Amygdala (tissue), 56 donors: ENCODE measurements at places on chromosomes 3 and 15.

DNA sequence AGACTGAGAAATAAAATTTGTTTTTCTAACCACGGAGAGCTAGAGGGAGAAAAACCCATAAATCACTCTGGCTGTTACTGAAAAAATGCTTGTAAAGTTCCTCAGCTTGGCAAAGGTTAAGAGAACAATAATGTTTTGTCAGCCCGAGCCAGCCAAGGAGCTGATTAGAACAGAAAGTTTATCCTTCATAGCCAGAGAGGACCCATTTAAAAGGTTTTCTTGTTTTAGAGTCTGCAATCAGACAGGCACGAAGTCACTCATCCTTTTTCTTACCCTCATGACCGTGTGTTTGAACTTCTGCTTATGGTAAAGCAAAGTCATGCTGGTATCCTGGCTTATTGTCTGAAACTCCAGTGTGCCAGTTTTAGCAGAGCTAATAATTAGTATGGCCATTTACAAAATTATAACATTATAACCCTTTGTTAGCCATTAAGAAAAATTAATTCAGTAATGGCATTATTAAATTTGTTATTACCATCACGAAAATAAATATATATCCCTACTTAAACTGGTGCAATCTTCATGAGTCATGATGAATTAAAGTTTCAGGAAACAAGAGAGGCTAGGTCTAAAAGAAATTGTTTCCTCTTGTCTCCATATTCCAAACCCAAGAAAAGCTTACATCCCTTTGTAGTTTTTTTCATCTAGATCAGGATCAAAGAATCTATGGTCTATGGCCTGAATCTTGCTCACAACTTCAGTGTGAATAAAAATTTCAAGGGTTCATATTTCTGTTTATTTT, 13.5 kb upstream of the STXBP5L start:
- no peak for DNase-seq

DNA sequence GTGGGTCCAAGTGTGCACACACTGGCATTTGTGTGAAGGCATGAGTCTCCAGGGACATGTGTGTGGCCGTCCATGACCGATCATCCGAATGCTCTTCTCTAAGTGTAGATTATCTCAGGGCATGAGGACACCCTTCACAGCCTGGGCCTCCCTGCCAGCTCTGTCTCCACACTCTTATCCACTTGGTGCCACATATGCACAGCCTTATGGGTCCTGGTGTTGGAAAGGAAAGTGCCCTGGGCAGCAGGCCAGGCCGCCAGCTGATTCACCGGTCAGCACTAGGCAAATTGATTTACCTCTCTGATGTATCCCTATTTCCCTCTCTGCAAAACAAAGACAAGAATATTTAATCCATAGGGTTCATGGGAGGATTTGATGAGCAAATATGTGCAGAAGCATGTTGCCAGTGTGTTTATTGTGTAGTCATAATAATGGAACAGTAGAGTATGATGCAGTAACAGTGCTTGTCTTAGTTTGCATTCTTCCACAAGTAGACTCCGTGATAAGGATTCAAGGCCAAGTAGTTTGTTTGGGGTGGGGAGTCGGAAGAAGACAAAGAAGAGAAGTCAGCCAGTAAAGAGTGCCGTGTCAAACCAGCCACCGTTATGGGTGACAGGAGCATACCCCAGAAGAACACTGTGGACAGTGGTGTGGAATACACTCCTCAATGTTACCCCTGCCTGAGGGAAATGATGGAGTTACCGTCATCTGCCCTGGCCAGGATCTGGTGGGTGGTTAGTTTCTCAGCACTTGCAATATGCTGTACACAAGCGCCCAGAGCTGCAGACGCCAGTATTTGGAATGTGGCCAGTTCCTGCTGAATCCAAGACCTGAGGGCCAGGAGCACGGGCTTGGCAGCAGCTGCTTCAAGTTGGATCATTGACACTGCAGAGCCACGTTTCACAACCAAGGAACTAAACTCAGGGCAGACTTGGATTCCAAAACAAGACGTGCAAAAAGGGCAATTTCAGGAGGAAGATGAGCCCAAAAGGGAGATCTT, 85.1 kb downstream of the MTHFS start:
- peak; percentile 11 for DNase-seq

- no peak for DNase-seq
Measured at GRCh38 chr3:45055411-45056143, 29.5 kb downstream of the CLEC3B start.

DNA sequence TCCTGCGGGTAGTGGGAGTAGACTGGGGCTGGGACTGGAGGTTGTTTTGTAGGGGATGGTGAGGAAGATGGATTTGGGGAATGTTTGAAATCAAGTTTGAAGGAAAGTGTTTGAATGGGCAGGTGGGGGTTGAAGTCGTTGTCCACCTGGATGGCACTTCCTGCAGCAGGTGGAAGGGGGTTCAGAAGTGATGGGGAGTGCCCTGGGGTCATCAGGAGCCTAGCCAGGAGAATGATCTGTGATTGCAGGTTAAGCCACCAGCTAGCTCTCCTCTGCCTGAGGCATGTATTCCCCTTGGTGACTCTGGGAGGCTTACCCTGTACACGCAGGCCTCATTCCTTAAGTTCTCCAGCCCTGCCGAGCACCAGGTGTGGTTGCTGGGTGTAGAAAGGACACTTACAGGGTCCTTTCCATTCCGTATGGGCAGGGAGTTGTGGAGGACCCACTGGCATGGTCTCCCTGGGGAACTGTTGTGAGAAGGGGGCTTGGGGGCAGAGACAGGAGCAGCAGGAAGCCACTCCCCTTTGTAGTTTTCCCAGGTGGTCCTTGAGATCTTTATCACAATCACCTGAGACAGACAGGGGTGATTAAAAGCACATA, 19.9 kb upstream of the EXOG start:
- no peak for DNase-seq

DNA sequence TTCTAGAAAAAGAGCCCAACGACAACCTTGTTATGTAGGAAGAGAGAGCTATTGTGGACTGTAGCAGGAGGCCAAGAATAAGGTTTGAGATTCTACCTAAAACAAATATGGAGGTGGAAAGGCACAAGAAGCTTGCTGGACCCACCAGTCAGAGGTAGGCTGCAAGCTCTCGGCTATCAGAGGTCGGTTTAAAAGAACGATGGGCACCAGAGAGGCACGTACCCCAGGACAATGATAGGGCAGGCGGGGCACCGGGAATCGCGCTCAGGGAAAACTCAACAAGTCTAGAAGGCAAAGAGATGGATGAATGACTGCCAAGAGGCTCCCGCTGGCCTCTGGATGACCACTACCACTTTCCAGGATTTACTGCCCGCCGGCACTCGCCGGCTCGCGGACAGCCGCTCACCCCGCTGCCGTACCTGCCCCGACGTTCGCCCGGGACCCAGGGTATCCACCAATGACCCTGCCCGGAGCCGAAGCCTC, 1.1 kb downstream of the HDGFL3 start:
- DNase-seq, result no peak

DNA sequence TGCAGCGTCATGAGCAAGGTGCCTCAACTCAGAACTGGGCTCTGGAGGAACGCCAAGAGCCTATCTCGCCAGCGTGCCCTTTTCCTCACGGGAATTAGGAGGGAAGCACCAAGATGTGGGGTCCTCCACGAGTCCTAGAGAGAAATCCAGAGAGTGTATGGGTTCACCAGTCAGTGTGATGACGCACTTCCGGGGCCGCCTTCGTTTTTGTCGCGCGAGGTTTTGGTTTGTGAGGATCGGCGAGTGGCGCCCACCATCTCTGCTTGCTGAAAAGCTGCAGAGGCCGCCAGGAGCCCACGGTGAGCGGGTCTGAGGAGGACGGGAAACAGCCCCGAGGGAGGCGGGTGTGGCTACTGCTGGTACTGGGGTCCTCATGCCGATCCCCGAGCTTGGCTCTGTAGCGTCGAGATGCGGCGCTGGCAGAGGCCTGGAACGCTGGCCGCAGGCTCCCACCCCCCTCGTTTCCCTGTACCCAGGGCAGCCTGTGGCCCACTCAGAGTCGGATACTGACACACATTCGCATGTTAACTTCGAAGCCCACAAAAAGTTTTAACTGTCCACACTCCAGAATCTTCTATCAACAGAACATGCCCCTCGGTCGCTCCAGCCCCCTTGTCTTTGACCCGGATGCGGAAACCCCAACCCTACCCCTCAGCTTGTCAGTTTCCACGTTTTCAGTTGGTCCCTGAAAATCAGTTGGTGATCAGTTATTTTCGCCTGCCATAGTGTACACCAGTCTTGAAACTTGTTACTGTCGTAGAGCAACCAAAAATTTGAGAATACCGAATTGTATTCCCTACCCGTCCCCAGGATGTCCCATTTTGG, 30.4 kb downstream of the ZNF662 start:
- DNase-seq, result peak; percentile 48

GRCh38 chr3:62242831-62243509, 130.4 kb downstream of the FEZF2 start:
- DNase-seq, result no peak

DNA sequence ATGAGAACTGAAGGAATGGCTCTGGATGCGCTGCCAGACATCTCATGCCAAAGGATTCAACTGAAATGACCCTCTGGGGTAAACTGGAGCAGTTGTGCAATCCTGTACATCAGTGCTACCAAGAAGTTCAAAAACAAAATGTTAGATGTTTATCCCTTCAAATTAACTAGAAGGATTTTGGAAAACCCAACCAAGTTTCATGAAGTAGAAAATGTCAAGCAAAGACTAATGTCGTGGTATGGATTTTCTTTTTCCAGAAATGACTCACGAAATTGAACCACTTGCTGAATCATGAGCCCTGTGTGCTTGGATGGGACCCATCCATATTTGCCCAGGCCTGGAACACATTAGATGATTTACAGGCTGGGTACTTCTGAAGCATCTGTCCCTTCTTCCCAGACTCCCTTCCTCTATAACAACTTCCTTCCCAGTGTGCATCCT, 101.6 kb downstream of the LRTM1 start:
- DNase-seq, result no peak

DNA sequence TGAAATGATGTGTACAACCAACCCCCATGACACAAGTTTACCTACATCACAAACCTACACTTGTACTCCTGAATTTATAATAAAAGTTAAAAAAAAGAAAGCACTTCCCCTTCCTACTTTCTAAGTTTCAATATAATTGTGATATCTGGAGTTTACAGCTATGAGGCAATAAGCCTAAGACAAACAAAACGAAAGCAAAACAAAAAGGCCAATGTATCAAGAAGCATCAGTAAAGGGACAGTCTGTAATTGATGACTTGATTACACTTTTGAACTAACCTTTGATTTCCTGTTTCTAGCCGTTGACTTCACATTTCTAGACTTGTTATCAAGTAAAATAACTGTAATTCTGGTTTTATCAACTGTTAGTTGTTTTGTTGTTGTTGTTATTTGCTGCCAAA, 187.5 kb upstream of the CNTN3 start:
- no peak for DNase-seq

GRCh38 chr15:36831125-36831903, 251.9 kb downstream of the CDIN1 start:
- DNase-seq, result no peak

- no peak for DNase-seq
Measured at GRCh38 chr3:52236424-52236886, 2.5 kb downstream of the TWF2 start.

DNA sequence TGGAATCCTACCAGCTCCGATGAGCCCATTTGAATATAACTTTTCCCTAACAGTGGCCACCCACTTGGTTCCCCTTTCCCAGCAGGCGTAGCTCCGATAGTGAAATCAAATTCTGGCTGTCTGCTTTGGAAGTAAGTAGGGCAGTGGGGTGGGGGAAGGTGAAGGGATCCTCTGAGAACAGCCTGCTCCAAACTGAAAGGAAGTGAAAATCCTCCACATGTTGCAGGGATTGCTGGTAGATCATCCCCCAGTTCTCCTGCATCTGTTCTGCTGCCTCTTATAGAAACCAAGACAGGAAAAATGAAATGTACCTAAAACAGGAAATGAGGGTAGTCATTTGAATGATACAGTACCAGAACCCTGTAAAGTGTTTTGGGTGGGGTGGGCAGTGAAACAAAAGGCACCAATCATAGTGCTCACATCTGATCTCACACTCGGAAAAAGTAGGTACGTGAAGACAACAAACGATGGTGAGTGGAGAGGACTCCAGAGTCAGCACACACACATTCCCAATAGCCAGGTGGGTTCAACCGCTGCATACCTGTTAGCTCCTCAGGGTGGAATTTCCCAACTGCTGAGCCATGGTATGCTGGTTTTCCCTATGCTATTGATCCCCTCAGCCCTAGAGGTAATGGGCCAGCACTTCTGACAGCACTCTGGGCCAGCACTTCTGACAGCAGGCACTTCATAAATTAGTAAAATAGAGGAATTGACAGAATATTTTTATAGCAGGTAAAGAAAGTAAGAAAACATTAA, 304.9 kb upstream of the ADAMTS9 start:
- DNase-seq, result no peak

DNA sequence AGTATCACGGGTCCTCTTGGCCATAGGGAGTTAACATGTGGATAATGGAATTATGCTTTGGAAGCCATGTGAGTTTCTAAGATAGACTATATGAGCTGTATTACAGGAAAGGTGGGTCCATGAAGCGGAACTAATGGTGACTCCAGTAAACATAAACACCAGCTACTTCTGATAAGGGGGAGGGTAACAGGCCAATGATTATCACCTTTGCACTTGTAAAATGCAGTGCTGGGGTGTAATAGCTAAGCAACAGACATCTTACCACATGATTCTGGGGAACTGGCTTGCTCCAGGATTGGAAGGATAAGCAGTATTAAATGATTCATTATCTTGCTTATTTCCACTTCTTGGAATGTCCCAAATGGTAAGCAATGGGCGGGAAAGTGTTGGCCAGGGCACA, 61.4 kb upstream of the CD47 start:
- no peak for DNase-seq

DNA sequence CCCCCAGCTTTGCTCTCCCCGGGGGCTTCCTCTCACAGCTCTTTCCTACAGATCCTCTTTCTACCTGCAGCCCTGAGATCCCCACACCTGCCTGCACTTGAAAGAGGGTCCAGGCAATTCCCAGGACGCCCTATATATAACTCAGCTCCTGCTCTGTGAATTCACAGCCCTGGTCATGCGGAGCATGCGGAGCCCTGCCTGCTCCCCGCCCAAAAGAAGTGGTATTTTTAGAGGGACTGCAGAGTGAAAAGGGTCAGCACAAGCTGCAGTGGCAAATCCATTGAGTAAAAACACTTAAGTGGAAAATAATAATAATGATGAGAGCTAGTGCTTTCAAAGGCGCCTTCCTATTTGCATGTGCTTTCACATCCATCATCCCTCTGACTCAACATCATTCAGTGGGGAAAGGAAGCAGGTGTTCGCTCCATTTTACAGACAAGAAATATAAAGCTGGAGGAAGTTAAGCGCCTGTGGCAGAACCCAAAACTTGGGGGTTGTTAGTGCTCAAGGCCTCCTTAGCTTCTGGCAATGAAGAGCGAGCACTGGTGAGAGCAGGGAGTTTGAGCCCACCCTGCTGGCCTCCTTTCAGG, 76.3 kb upstream of the LIPC start:
- no peak for DNase-seq
